ENCODE measurements at places on chromosomes 3 and 15.

DNA sequence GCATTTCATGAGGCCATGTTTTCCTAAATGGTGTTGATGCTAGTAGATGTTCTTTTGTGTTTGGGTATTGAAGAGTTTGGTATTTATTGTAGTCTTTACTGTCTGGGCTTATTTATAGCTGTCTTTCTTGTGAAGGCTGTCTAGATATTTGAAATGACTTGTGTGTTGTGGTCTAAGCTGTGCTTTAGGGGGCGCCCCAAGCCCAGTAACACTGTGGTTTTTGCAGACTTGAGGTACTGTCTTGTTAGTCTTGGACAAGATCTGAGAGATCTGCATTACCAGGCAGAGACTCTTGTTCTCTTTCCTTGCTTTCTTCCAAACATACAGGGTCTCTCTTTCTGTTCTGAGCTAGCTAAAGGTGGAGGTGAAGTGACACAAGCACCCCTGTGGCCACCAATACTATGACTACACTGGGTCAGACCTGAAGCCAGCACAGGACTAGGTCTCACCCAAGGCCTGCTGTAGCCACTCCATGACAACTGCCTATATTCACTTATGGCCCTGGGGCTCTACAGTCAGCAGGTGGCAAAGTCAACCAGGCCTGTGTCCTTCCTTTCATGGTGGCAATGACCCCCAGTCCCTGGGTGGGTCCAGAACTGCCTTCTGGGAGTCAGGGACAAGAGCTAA, 152.1 kb upstream of the TBC1D5 start:
- peak; percentile 59 for DNase-seq

- no peak for DNase-seq
These were observed 46.4 kb upstream of the RGMA start for GRCh38 chr15:93135459-93135858.

GRCh38 chr3:24259901-24260512, 234.6 kb downstream of the THRB start:
- DNase-seq = no peak

DNA sequence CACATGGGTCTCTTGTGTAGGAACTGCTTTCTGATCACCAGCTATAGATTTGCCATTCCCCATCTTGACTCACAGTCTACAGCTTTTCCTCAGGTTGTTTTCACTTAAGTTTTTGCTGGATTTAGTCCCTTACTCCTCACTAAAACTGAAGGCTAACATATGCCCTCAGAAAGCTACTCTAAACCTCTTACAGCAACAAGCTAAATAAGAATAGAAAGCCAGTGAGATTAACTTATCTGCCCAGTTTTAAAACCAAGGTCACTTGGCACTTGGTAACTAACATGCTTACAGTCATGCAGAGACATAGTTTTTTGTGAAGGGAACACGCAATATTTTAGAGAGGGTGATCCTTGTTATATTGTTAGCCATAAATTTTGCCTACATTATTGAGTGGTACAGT, at the start of gene GUCA1C:
TSS of gene GUCA1C (minus strand) at position 180 of the 400 bp plus-strand sequence. CDS start at position 63, 117 bp downstream.
- no peak for DNase-seq

- no peak for DNase-seq
These were observed 576.2 kb downstream of the TUSC7 start for GRCh38 chr3:117285737-117286136.

DNA sequence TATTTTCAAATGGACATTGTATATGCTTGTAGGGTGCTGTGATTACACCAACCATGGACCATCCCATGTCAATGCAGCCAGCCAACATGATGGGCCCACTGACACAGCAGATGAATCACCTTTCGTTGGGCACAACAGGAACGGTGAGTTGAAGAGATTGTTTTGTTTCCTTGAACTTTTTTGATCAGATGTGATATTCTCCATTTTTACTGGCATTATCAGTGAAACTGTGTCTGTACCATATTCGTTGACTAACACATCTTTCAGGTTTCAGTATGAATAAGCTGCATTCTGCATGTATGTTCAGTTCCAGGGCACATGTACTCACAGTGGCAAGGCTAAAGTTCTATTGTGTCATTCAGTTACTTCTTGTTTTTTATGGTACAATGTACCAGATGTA, 655.2 kb downstream of the RBMS3 start:
- DNase-seq = no peak

- DNase-seq = no peak
These were observed 212.8 kb upstream of the RORA start for GRCh38 chr15:61441891-61442290.

DNA sequence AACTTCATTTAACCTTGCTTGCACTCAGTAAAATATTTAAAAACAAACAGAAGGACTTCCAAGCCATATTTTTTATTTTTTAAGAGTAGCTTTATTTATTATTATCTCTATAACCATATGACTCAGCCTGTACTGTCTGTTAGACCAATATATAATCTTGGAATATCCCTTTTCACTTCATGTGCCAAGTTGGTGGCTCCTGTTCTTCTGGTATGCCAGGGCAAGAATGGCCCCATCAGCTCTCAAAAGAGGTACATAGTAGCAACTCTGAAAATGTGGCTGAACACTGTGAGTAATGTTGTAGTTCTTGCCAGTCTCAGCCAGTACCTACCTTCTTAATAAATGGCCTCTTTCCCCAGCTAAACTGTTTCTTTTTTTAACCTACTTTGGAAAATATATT, 257.0 kb upstream of the UBE2E1 start:
- DNase-seq = no peak

- no peak for DNase-seq
These were observed 25.8 kb downstream of the SERPINI1 start for GRCh38 chr3:167761302-167761701.

GRCh38 chr3:128345196-128345595, 121.5 kb downstream of the DNAJB8 start:
- no peak for DNase-seq

DNA sequence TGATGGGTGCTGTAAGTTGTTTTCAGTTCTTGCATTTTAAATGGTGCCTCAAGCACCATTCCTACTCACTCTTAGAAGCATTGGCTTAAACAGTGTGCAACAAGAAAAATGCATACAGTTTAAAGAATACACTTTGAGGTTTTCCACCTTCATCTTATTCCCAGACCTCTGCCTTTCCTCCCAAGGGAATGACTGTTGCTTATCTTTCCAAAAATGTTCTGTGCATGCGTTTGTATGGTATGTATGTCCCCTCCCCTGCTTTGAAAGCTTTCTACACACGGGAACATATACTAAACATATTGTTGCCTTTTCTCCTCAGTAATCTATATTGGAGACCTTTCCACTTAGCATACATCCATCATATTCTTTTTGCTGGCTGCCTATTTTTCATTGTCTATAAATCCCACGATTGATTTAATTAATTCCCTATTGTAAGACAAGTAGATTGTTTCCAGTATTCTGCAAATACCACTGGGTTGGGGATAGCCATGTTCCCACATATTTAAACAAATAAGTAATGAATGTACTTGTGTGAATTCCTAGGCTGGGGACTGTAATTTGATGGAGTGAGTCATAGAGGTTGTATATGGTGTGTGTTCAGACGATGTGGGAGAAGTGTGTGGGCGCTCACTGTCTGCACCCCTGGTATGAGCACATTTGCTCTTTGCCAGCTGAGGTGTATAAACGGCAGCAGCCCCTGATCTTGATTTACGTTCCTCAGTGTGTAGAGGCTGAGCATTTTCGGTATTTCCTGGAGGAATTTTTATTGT, 5.8 kb downstream of the TRAK1 start:
- no peak for DNase-seq

DNA sequence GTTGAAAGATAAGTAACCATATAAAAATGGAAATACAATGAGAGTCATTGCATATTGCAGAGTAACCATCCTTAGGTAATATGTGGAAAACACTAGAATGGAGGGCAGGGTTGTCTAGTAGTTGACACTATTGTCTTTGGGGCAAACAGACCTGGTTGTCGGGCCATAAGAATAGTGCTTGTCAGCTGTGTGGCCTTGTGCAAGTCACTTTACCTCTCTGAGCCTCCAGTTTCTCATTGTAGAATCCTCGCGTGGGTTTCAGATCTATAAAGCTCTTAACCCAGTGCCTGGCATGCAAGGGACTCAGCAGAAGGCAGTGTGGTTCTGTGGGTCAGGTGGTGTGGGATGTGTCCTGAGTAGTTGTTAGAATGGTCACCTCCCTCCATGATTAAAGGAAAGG, 32.0 kb downstream of the MRPS25 start:
- no peak for DNase-seq

- no peak for DNase-seq
These were observed 33.6 kb downstream of the PLSCR4 start for GRCh38 chr3:146217324-146217723.

GRCh38 chr3:143464850-143465249, 345.3 kb downstream of the CHST2 start:
- DNase-seq = no peak

DNA sequence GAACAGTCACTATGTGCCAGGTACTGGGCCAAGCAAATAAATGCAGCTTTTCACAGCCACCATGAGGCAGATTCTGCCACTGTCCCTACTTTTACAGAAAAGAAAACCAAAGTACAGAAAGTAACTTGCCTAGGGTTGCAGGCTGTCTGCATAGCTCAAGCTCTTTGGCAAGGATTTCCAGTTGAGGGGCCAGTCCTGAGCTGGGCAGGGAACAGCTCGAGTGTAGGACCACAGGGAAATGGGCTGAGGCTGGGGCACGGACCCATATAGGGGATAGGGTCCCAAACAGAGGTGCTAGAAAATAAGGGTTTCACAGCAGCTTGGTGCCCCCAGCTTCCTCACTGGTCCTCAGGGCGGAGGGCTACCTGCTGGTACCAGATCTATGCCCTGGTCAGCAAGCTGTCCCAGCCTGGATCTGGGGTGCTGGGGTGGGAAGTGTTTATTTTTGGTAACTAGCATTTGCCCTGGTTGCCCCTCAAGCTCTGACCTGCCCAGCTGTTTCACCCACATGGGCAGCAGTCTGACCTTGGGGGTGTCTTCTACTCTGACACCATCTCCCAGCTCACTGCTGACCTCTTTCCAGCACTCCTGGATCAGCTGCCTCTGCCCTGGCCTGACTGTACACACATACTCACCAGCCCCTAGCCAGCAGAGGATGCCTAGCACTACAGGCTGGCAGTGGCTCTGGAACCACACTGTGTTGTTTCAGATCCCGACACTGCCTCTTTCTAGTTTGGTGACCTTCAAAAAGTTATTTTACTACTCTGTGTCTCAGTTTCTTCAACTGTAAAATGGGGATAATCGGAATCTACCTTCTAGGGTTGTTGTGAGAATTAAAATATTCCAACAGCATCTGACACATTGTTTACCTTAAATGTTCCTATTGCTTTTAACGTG, 16.2 kb downstream of the MRAS start:
- no peak for DNase-seq

- DNase-seq = no peak
These were observed 462.0 kb upstream of the ATP11B start for GRCh38 chr3:182331341-182331740.

GRCh38 chr3:87615506-87615905, 339.1 kb upstream of the POU1F1 start:
- DNase-seq = no peak

DNA sequence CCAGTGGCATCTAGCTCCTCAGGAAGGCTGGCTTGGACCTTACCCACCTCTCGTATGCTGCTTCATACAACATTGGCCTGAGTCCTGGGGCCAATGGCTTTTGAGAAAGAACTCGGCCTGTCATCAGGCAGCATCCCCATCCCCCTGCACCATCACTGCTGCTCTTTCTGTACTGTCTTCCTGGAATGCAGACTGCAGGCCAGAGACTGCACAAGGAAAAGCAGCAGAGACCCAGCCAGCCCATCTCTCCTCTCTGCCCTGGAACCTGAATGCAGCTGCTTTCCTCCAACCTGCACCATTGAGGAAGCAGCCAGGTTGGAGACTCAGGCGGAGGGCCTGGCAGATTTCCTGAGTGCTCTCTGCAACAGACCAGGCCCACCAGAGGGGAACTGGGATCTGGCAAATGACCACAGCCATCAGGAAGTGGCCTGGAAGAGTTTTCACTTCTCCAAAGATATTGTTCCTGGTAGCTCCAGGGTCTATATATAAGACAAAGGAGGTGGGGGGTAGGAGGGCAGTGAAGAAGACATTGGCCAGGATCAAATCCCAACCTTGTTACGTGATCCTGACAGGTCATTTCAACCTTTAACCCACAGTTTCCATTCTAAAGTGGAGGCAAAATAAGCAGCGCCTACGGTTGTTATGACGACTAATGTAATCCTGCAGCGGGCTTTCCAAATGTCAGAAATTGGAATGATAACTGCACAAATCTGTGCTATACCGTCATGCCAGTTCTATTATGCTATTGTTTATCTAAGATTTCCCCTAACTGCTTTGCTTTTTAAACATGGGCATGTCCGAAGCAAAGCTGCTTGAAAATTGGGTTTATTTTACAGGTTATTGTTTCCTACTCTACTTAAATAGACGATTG, 24.4 kb upstream of the RAB7A start:
- no peak for DNase-seq

- DNase-seq = no peak
These were observed 23.1 kb upstream of the PDCD7 start for GRCh38 chr15:65156692-65157091.

GRCh38 chr3:78761126-78761525, 1006.7 kb downstream of the ROBO1 start:
- DNase-seq = no peak

DNA sequence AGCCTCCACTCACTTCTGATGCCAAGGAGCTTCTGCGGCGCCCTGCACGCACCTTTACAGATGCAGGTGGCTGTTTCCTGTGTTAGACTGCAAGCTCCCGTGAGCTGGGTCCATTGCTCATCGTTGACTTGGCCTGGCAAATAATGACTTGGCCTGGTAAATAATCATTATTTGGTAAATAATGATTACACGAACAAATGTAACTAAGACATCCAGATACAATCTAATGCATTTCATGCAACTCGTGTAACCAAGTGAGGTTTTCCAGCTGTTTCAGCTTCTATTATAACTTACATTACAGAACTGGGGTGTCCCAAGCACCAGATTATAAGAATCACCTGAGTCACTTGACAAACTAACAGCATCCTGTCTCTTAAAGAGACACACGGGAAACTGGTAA, 92.1 kb upstream of the BHLHE40 start:
- DNase-seq = no peak

GRCh38 chr15:89165677-89166076, 55.7 kb downstream of the RLBP1 start:
- no peak for DNase-seq
